ENCODE measurements at places on chromosomes 3 and 15. TPM values are rescaled to one million over a fixed set of nuclear protein-coding genes. Genes with fewer than 3 reads are reported as not detected.

Gene TNNC1
- 0.34 TPM for total RNA-seq

Gene RGMA
- total RNA-seq = not detected

Gene THSD4
- total RNA-seq = 0.07 TPM

Gene ROBO2
- not detected for total RNA-seq

Gene STARD5
- 4.5 TPM for total RNA-seq

All from activated T-helper 2 cell treated with anti-CD3 and anti-CD28 coated beads, Interferon-gamma antibody, Interleukin-2, Interleukin-4, amounts not matched to agents 10 μg/mL and 5 μg/mL and 100 μg/mL, durations not matched to agents 14 hours and 24 hours and 36 hours (primary cell).